Renal pelvis (tissue), 12 donors: ENCODE measurements at places on chromosomes 11 and 22. TPM values are rescaled to one million over a fixed set of nuclear protein-coding genes. Genes with fewer than 3 reads are reported as not detected.

Gene SMTNL1
- polyA plus RNA-seq: 0.37 TPM

Gene SULT4A1
- polyA plus RNA-seq: 2.9 TPM

Gene OR5AP2
- polyA plus RNA-seq: not detected

DNA sequence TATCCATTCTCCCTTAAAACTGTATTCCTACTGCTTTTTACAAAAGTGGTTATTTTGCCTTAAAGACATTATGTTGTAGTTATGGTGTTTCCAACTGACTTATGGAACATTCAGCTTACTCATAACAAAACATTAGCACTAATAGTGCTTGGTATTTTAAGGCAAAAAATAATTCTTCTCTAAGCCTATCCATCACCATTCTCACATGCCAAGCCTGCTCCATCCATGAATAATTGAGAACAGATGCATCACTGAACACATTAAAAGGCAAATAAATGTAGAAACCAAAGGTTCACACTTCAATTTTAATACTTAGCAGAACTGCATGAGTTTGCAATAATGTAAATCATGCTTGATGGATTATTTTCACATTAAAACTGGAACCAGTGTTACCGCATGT is 42.3 kb upstream of the DDI1 start:
- DNase-seq: no peak

DNA sequence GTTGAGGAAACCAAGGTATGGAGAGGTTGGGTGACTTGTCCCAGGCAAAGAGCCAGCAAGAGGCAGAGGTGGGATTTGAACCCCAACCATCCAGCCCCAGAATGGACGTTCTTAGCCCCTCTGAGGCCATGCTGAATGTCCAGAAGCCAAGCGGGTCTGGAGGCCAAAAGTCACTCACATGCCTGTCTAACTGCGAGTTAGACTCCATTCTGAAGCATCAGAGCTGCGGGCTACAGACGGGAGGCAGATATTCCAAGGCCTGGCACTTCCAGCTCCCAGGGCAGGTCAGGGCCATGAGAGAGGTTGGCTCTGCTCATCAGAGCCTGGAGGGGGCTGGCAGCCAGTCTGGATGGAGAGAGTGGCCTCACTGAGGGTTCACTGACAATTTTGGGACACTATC is 616.5 kb downstream of the BRD1 start:
- DNase-seq: no peak

Gene B3GAT1
- polyA plus RNA-seq: 5.0 TPM

Gene WNT11
- polyA plus RNA-seq: 18.2 TPM

DNA sequence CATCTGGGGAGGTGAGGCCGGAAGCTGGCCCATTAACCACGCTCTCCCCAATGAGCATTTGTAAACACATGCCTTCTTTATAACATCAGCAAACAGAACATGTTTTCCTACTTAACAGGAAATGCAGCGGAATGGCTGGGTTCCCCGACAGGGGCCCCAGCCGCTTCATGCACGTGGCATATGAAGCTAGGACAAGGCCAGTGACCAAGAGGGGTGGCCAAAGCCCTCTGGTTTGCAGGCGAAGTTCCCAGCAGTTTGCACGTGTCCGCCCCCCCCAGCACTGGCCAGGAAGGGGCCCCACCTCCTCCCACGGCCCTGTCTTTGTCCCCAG is 38.7 kb upstream of the LINC01488 start:
- DNase-seq: no peak

- DNase-seq: no peak
Observed at GRCh38 chr22:48507595-48508350, 1319.9 kb downstream of the BRD1 start.

- DNase-seq: no peak
Observed at GRCh38 chr11:107478922-107479321, 21.3 kb upstream of the CWF19L2 start.

Gene PAMR1
- 9.4 TPM for polyA plus RNA-seq

GRCh38 chr11:102323542-102324251 is 6.4 kb downstream of the BIRC3 start:
- no peak for DNase-seq

Gene NDUFS8
- polyA plus RNA-seq: 119 TPM

DNA sequence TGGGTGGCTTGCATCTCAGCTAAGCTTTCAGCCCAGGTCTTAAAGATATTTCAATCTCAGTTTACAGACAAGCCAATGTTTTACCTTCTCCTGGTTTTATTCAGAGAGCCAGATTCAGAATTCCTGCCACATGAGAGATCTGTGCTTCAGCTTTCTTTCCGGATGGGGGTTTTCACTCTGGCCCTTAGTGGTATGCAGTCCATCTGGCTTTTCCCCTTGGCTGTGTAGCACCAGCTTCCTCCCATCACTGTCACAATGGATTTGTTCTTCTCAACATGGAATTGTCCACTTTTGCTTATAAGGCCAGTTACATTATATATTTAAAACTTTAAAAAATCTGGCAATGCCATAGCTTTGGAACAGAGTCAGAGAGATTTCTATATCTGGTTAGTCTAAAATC is 303.9 kb downstream of the ETS1 start:
- DNase-seq: no peak

DNA sequence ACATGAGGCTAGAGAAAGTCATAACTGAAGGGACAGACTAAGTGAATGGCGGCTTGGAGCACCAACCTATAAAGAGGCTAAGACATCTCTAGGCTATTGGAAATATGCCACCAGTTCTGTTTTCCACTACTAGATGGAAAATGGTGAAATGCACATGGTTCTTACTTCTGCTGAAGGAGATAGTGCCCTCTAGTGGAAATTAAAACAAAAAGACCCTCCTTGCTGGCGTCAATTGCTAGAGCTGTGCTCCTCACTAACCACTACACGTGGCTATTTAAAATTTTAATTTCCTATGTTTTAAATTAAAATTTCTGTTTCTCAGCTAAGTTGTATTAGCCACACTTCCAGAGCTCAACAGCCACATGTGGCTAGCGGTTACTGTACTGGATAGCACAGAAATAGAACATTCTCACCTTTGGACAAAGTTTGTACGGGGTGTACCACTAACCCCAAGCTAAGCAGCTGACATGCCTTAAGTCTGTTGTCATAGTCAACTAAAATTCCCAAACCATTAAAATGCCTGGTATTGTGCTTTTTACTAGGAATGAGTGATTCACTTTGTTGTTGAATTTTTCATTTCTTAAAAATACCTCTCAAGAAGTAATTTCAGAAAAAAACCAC is 34.1 kb upstream of the CALCA start:
- DNase-seq: peak; percentile 4

DNA sequence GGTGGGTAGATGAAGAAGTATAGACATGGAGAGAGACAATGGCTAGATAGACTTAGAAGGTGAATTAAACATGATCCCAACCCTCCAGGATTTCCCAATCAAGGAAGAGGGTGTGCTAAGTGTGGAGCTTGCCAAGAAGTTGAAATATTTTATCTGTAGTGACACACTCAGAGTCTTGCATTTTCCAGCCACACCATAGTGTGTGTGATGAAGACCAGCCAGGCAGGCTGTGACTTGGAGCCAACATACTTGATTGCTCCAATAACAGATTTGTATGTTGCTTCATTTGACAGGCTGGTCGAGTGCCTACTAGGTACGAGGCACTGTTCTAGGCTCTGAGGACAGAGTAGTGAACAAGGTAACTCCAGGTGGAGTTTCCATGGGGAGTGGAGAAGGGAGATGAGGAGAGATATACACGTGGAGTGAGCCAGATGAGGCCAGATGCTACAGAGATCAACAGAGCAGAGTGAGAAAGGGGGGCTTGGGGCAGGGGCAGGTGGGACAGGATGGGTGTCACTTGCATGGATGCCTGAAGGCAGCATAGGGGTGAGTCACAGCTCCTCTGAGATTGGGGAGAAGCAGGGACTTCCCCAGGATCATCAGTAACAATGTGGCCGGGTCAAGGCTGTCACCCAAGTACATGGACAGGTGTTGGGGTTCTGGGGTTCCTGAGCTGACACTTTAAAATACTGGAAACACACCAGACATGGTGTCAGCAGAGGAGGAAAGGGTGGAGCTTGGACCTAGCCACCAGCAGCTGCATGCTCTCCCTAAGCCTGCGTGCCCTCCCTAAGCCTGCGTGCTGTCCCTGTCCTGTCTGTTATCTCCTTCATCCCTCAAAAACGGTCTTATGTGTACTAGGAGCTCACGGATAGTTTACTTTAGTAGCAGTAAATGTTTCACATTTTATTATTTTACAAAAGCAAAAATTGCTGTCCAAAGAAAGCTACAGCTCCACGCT is 23.6 kb downstream of the PDGFB start:
- DNase-seq: no peak

GRCh38 chr11:18578975-18579598 is 9.4 kb downstream of the UEVLD start:
- no peak for DNase-seq

DNA sequence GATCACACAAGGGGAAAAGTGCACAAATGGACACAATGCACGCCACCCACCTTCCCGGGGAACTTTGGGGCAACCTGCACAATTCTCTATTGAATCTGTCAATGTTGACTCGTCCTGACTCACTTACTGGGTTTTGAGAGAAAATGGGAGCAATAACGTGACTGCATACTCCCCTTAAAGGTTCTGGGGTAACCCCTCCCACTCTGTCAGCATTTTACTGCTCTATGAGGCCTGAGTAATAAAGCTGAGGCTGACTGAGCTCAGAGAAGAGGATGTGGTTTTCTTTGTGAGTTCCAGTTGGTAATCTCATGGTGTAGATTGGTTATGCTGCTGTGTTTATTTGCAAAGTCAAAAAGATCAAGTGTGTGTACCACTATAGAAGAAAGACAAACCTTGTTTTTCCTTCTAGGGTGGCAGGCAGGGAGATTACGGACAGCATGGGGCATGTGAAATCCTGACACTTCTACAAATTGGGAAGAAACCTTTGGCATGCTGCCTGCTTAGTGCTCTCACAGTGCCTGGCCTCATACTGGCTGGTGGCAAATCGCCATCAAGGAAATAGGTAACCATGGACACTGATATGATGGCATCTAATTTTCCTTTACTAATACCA is 16.1 kb upstream of the APOA1 start:
- no peak for DNase-seq

Gene C11orf71
- polyA plus RNA-seq: 15.8 TPM

Gene TRIM6
- 38.2 TPM for polyA plus RNA-seq

DNA sequence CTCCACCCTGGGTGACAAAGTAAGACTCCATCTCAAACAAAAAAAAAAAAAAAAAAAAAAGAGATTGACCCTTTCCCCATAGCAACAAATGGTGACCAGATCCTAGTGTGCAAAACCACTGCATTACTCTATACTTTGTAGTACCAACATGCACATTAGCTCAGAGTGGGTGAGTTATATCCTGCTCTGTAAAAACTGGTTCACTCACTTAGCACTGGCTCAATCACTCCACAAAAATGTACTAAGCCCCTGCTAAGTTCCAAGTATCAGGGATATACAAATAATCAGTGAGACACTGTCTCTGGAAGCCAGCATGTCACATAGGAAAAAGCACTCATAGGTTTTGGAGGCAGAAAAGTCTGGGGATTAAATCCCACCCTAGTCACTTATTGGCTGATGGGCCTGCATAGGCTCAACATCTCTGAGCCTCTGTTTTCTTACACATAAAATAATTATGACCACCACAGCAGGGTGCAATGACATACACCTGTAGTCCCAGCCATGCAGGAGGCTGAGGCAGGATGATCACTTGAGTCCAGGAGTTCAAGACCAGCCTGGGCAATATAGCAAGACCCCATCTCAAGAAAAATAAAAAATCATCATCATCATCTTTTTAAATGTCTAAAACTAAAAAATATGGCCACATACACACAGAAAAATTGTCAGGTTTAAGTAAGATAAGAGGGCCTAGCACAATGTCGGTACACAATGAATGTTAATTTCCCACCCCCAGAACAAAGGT is 11.9 kb downstream of the FAM168A start:
- no peak for DNase-seq

Gene RFPL2
- polyA plus RNA-seq: 1.0 TPM

Gene ARCN1
- 180 TPM for polyA plus RNA-seq

Gene NXPE4
- polyA plus RNA-seq: not detected
